GM12865 (cell line): ENCODE measurements at places on chromosomes 3 and 15.
A peak's percentile ranks its signal among the peaks of the same experiment; 100 is the strongest.

DNA sequence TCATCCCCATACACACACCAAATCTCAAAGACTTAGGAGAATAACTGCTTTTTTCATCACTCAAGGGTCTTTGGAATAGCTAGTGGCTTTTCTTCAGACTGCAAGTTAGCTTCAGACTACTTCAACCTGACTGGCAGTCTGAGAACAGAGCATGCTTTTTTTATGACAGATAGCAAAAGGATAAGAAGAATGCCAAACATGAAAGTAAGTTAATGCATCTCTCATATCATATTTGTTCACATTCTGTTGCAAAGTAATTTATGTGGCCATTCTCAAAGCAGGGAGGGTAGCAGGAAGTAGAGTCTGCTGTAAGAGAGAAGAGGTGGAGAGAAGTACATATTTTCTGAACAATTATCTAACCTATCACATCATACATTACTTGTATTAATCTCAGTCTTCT is 544.4 kb downstream of the ZPLD1 start:
- no peak for DNase-seq

- DNase-seq, result no peak
Observed at GRCh38 chr15:71495398-71495780, 315.0 kb upstream of the NR2E3 start.

DNA sequence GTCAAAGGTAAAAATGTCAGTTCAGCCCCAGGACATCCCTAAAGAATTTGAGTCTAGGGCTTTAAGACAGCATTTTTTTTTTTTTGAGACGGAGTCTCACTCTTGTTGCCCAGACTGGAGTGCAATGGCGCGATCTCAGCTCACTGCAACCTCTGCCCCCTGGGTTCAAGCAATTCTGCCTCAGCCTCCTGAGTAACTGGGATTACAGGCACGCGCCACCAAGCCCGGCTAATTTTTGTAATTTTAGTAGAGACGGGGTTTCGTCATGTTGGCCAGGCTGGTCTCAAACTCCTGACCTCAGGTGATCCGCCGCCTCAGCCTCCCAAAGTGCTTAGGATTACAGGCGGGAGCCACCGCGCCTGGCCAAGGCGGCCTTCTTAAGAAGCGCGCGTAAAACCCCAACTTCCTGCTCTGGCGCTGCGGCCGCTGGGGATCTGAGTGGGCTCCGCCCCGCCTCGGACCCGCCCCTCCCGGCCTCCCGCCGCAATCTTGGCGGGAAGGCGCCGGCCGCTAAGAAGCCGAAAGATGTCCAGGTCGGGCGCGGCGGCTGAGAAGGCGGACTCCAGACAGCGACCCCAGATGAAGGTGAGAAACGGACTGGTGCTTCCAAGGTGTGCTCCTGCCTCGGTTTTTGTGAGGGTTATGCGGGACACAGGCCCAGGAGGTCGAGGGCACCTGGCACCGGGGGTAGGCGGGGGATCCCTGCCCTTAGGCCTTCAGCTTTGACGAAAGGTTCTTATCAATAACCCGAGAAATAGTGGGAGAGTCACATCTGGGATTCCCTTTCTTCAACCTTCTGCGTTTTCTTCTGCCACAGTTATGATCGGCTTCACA is at the start of gene WDR76:
Gene WDR76 (plus strand): TSS at position 495 of the 834 bp plus-strand sequence. CDS start 31 bp downstream, at position 526.
- DNase-seq, result peak; percentile 96

GRCh38 chr3:129382366-129382765 is 46.1 kb downstream of the EFCAB12 start:
- DNase-seq, result no peak

DNA sequence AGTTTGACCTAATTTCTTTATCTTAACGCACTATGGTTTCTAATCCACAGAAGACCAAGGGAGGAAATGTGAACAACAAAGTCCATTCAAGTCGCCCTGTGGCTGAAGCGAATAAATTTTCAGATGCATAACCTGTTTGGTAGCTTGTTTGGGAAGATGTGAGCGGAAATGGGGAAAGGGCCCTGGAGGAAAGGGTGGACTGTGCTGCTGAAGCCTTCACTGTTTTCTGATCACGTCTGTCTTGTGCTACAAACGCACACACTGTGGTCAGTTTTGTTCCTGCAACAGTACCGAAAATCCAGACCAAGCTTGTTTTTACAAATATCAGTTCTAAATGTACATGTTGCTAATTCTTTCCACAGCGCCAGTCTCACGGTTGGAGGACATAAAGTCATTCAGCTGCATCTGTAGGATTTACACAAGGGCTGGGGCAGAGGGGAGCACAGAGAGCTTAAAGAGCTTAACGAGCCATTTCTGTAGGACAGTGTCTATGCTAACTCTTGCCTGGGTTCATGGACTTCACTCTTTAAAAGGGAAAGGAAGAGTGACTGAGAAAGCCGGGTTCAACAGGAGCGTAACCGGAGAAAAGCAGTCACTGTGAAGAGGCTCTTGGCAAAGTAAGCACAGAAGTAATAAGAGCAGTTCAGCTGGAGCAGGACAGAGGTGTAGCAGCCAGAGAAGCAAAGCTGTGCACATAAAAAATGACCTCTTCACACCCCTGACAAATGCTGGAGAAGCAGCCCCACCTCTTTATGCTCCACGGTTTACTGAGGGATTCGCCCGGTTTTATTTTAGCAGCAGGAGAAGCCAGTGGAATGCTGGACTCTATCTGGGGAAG is 66.6 kb downstream of the USF3 start:
- DNase-seq, result no peak

- DNase-seq, result no peak
Observed at GRCh38 chr3:131856171-131856570, 178.6 kb downstream of the CPNE4 start.

DNA sequence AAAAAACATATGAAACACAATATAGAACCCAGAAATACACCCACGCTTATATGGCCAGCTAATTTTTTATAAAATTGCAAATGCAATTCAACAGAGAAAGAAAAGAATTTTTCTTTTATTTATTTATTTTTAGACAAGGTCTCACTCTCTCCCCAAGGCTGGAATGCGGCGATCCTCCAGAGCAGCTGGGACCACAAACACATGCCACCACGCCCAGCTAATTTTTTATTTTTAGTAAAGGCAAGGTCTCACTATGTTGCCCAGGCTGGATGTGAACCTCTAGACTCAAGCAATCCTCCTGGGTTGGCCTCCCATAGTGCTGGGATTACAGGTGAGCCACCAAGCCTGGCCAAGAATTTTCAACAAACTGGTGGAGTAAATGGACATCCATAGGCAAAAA is 117.9 kb downstream of the SCAPER start:
- no peak for DNase-seq

DNA sequence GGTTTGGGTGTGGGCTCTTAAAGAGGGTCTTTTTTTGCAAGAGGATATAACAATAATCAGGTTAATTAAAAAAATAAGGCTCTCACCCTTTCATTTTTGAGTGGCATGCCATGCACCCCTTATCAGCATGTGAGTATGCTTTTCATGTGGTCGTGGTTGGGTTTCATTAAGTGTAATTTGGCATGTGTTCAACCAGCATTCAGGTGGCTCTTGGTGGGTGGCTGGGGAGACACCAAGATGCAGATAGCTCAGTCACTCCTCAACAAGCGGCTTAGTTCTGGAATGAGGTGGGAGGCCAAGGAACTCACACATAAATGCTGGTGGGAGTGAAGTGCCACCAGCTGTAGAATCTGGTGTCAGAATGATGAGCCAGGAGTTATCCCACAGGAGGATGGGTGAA is 66.8 kb downstream of the FLNB start:
- peak; percentile 18 for DNase-seq

GRCh38 chr3:51353691-51354090 is 31.4 kb upstream of the MANF start:
- no peak for DNase-seq

DNA sequence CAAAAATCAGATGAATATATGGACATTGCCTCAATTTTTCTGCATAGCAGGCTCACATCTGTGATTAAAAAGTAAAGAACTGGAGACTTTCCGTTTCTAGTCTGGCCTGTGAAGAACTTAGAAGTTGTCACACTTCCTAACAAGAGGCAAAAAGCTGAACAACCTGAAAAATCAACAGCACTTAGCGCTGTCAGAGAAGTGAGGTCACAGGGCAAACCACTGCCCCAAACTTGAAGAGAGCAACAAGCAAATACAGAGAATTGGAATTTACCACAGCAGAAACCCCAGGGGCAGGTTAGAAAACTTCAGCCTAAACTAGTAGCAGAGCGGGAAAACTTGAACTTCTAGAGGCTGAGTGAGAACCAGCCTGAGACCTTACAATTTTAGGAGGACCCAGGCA is 38.9 kb downstream of the CCDC54 start:
- DNase-seq, result no peak

GRCh38 chr3:171399842-171400241 is 60.4 kb downstream of the TNIK start:
- DNase-seq, result no peak

DNA sequence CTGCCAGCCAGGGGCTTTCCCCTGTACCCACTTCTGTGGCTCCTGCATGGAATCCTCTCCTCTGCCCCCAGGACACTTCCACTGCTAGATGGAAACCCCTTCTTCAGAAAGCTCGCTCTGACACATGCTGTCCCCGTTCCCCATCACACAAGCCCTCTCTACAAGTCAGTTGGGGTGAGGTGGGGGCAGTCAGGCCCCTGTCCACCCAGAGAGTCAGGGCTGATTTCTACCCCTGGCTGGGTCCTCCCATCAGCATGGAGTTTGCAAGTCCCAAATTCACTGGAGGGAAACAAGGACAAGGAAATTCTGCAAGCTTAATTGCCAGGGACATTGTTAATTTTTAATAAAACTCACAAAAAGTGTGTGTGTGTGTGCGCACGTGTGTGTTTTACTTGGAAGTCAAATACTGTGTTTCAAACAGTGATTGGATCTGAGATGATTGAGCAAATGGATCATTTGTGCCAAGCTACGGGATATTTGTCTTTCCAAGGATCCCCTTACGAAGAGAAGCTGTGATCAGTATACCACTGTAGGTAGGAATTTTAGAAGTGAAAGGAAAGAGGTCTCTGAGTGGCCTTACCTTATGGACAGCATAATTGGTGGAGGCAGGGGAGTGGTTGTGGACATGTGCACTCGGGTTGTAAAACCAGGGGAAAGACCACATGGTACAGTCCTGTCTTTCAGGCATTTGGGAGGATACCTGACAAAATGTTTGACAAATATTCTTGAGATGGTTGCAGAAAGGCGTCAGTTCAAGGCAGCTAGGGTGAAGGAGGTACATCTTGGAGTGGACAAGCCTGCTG is 1.5 kb upstream of the AMOTL2 start:
- no peak for DNase-seq

DNA sequence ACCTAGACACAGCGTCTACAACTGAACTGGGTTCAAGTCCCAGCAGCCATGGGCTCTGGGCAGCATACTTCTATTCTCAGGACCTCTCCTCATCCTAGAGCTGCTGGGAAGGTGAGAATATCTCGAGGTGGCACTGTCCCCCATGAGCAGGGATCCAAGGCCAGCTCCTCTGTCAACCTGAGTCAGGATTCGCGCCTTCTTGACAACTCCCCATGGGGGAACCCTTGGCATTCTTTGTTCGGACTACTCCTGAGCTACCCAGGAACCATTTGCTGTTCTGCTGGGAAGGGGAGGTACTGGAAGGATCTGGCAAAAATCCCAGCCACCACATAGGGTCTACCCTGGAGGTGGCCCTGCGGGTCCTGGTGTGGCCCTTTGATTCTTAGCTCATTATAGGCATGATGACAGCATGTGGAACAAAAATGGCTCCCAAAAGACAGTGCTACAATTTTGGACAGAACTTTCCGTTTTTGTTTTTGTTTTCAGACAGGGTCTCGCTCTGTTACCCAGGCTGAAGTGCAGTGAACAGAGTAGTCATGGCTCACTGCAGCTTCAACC is 22.3 kb downstream of the PLXNB1 start:
- DNase-seq, result no peak

DNA sequence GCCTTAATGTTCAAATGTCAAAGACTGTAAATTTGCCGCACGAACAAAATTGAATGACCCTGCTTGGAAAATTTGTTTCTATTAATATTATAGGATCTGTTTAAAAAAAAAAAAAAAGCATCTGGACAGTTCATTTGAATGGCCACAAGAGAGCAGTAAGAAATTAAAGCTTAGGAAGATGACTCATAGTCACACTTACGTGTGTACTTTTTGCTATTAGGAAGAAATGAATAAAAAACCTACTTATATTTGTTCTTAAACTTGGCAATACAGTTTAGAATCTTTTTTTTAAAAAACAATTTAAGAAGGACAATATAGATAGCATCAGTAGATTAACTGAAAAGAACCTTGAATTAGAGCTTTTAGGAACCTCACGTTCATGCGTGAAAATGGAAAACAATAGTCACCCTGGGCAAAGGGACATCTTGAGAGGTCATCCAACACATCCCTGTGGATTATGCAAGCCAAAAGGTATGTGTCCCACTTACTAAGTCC is 621.8 kb downstream of the MECOM start:
- DNase-seq, result no peak

DNA sequence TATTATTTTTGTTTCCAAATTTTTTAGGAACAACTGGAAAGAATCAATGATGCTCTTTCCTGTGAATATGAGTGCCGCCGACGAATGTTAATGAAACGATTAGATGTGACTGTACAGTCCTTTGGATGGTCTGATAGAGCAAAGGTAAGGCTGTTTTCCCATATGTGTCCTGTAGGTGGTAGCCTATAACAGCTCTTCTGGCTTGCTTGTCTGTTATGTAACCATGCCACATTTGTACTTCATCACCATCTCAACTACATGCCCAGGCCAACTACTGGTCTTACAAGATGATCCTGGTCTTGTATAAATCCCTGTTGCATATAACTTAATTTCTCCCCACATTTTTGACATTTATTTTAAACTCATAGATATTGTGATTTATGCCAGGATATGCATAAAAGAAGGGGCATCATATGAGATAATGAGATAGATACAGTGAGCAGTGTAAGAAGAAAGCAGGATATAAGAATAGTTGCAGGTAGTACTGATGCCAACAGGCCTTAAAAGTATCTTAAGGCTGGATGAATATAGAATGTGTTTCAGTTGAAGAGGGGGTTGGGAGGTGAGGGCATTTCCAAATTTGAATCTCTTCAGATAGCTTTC is 20.3 kb downstream of the FAM98B start:
- DNase-seq, result peak; percentile 78

- DNase-seq, result no peak
Observed at GRCh38 chr3:11240496-11240895, 31.7 kb upstream of the ATG7 start.

DNA sequence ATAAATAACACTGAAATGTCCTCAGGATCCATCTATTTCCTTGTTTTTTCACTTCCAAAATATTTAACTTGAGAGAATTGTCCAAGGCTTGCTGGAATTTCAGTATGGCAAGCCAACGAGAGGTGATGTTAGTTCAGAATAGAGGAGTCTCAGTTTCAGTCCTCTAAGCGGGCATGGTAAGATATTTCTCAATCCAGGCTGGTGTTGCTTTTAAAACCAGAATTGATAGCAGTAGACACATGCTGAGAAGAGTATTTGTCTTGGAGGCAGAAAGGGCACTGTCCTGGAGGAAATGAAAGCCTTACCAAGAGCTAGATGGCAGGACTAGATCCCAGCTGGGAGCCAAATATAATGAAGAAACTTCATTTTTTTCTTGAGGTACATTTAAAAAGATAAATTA is 23.1 kb downstream of the PHLDB2 start:
- no peak for DNase-seq
